ENCODE measurements at places on chromosomes 11 and 22.

DNA sequence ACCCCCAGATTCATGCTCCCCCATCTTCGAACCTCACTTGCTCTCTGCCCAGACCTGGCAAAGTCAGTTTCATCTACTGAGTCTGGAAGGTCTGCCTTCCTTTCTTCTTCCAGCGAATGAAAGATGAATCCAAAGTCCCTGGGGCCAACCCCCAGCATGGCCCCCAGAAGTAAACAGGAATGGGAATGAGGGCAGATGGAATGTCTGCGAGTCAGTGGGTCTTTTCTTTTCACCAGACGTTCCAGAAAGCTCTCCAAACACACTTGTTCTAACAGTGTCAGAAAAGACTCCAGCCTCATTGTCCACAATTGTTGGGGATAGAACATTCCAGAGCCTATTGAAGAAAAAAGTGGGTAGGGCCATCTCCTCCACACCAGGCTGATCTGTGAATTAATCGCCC lies 28.6 kb downstream of the RIBC2 start:
- no peaks in the 10 kb centered on the region for H3K36me3 ChIP-seq
- peaks cover 7% of the 10 kb centered on the region for H3K4me1 ChIP-seq
- H3K4me3 ChIP-seq = no peak overlapping the region
- DNase-seq = no peak

- peaks cover 7% of the 10 kb centered on the region for H3K27me3 ChIP-seq
- DNase-seq = no peak
- no peak overlapping the region for H3K27ac ChIP-seq
- no peak overlapping the region for H3K4me3 ChIP-seq
- no peaks in the 10 kb centered on the region for H3K36me3 ChIP-seq
Measured at GRCh38 chr22:49993649-49994360, 18.8 kb downstream of the IL17REL start.

- no peaks in the 10 kb centered on the region for H3K27me3 ChIP-seq
- no peaks in the 10 kb centered on the region for H3K36me3 ChIP-seq
- no peak for DNase-seq
- H3K27ac ChIP-seq = no peak overlapping the region
- no peaks in the 10 kb centered on the region for H3K4me1 ChIP-seq
Measured at GRCh38 chr11:119505861-119506260, 82.9 kb upstream of the THY1 start.

DNA sequence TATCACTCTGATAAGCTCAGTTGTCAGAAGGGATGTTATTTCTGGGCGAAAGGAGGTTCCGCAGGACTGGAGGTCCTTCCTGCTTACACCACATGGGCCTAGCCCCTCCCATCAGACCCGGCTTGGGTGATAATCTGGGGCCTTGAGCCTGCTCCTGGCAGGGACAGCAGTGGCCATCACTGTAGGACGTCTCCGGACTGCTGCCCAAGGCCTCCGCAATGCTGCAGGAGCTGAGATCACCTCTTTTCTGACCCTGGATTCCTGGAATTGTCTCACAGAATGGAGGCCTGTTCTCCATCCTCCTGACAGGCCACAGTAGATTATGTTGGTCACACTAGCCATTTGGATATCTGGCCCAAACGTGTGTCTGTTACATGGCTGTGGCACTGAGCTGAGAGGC lies 9.2 kb upstream of the BIK start:
- DNase-seq = peak; percentile 64
- H3K4me1 ChIP-seq = peaks cover 4% of the 10 kb centered on the region
- no peaks in the 10 kb centered on the region for H3K36me3 ChIP-seq
- H3K27me3 ChIP-seq = peaks cover 6% of the 10 kb centered on the region
- H3K27ac ChIP-seq = no peak overlapping the region
- H3K4me3 ChIP-seq = no peak overlapping the region

DNA sequence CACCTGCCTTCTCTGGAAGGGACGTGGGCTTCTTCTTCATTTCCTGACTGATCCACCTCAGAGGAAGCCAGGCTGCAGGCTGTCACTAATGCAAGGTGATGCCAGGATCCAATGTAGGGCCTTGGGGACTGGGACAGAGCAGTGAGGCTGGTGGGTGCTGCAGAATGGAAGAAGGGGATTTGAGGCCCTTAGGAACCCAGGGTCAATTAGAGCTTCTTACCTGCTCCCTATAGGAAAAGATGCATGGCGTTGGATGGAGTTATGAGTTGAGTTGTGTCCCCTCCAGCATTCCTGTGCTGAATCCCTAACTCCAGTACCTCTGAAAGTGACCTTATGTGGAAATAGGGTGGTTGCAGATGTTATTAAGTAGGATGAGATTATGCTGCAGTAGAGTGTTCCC lies 190.4 kb downstream of the MIAT start:
- H3K27ac ChIP-seq = no peak overlapping the region
- peaks cover 15% of the 10 kb centered on the region for H3K4me1 ChIP-seq
- no peaks in the 10 kb centered on the region for H3K27me3 ChIP-seq
- no peaks in the 10 kb centered on the region for H3K36me3 ChIP-seq

DNA sequence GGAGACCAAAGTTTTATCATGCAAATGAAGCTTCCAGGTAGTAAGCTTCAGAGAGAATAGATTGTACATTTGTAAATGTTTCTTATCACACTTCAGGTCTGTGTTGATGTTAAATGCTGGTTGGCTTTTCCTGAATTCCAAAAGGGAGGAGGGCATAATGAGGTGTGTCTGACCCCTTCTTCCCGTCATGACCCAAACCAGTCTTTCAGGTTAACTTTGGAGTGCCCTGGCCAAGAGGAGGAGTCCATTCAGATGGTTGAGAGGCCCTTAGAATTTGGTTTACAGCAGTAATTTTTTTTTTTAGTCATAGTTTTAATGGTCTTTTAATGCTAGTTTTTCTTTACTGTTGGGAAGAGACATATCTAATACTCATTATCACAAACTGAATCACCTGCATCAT lies 2.5 kb downstream of the OR6X1 start:
- H3K27ac ChIP-seq = no peak overlapping the region
- H3K4me3 ChIP-seq = no peak overlapping the region

- H3K27me3 ChIP-seq = no peaks in the 10 kb centered on the region
- no peak overlapping the region for H3K4me3 ChIP-seq
- no peak overlapping the region for H3K27ac ChIP-seq
- H3K36me3 ChIP-seq = peaks cover 12% of the 10 kb centered on the region
- no peak for DNase-seq
- H3K4me1 ChIP-seq = peaks cover 4% of the 10 kb centered on the region
Measured at GRCh38 chr22:45130891-45131290, 32.8 kb upstream of the NUP50 start.

GRCh38 chr11:76234416-76235232 lies 28.3 kb upstream of the WNT11 start:
- H3K4me1 ChIP-seq = peaks cover 41% of the 10 kb centered on the region
- no peaks in the 10 kb centered on the region for H3K36me3 ChIP-seq
- peak; percentile 86 for DNase-seq

DNA sequence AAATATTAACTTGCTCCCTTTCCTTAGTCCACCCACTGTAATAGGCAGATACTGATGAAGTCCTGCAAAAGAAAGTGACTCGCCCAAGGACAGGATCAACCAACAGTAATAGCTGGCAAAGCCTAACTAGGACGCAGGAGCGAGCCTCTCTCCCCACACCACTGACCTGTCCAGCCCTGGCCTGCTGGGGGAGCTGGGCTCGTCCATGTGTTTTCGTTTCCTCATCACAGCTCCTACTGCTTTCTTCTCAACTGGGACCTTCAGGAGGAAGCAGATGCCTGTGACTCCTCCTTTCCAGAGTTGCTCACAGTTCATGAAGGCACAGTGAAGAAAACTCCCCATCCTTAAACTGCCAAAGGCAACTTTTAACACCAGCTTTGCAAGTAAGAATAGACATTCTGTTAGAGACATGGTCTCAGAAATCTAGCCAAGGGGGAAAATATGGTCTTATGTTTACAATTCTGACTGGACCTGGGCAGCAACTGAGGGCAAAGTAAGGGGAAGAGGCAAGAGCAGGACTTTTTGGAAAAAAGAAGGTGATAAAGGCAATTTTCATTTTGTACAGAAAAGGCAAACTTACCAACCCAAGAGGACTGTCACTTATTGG lies 11.6 kb upstream of the GPHA2 start:
- no peak overlapping the region for H3K4me3 ChIP-seq
- H3K4me1 ChIP-seq = peaks cover 2% of the 10 kb centered on the region
- DNase-seq = no peak
- H3K27ac ChIP-seq = no peak overlapping the region
- no peaks in the 10 kb centered on the region for H3K36me3 ChIP-seq

GRCh38 chr11:40938002-40938401 lies 521.5 kb downstream of the LRRC4C start:
- DNase-seq = no peak
- no peaks in the 10 kb centered on the region for H3K36me3 ChIP-seq
- H3K4me1 ChIP-seq = no peaks in the 10 kb centered on the region
- no peak overlapping the region for H3K4me3 ChIP-seq
- no peaks in the 10 kb centered on the region for H3K27me3 ChIP-seq

Measured in mesenchymal stem cell (in vitro differentiated cells and primary cell).